ENCODE measurements at places on chromosomes 12 and 14. TPM values are rescaled to one million over a fixed set of nuclear protein-coding genes. Genes with fewer than 3 reads are reported as not detected.

Gene TAS2R46
- total RNA-seq: 0.42 TPM

Gene PRB2
- not detected for total RNA-seq

Gene TAS2R14
- 1.9 TPM for total RNA-seq

Gene AMDHD1
- 3.0 TPM for total RNA-seq

Gene RERG
- not detected for total RNA-seq

Gene PLEKHD1
- total RNA-seq: 1.2 TPM

GRCh38 chr12:76024942-76025600 is 6.5 kb downstream of the PHLDA1 start:
- no peaks in the 10 kb centered on the region for H3K27me3 ChIP-seq
- peaks cover 4% of the 10 kb centered on the region for H3K36me3 ChIP-seq
- DNase-seq: no peak
- peaks cover 31% of the 10 kb centered on the region for H3K4me1 ChIP-seq
- H3K4me3 ChIP-seq: no peak overlapping the region

- no peak for DNase-seq
- no peak overlapping the region for H3K27ac ChIP-seq
- H3K27me3 ChIP-seq: peaks cover 6% of the 10 kb centered on the region
- no peaks in the 10 kb centered on the region for H3K36me3 ChIP-seq
- no peaks in the 10 kb centered on the region for H3K4me1 ChIP-seq
- H3K4me3 ChIP-seq: no peak overlapping the region
Observed at GRCh38 chr14:75522983-75523318, 682 bp downstream of the BATF start.

DNA sequence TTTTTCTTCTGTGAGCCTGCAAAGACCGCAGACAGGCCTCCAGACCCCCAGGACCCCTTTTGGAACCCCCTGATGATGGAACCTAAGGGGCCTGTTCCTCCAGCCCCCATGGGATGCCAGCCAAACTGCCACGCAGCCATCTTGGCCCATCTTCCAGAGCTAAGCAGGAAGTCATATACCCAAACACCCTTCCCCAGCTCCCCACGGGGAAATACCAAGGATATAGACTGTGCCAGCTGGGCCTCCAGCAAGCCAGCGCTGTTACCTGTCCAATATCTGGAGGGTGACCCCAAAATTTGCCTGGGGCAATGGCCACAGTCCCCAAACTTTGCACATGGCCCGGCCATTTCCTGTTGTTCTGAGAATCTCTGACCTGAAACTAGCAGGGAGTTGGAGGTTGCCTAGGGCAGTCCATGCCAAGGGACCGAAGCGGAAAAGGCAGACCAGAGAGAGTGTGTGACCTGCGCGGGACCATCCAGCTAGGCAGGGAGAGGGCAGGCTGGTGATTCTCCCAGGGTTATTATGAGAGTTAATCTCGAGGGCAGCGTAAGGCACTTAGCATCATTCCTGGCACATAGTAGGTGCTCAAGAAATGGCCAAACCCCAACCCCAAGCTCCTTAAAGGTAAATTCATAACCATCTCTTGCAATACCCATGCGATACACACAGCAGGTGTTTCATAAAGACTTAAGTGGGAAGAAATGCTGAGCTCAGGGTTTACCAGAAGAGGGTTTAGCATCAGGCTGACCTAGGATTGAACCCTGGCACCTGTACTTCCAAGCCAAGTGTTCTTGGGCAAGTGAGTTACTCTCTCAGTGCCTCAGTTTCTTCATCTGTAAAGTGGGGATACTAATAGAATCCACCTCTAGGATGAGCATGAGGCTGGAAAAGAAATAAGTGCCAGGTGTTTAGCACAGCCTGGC is 2.6 kb upstream of the RASAL1 start:
- no peak for DNase-seq
- no peak overlapping the region for H3K27ac ChIP-seq
- H3K27me3 ChIP-seq: no peaks in the 10 kb centered on the region
- H3K36me3 ChIP-seq: no peaks in the 10 kb centered on the region

DNA sequence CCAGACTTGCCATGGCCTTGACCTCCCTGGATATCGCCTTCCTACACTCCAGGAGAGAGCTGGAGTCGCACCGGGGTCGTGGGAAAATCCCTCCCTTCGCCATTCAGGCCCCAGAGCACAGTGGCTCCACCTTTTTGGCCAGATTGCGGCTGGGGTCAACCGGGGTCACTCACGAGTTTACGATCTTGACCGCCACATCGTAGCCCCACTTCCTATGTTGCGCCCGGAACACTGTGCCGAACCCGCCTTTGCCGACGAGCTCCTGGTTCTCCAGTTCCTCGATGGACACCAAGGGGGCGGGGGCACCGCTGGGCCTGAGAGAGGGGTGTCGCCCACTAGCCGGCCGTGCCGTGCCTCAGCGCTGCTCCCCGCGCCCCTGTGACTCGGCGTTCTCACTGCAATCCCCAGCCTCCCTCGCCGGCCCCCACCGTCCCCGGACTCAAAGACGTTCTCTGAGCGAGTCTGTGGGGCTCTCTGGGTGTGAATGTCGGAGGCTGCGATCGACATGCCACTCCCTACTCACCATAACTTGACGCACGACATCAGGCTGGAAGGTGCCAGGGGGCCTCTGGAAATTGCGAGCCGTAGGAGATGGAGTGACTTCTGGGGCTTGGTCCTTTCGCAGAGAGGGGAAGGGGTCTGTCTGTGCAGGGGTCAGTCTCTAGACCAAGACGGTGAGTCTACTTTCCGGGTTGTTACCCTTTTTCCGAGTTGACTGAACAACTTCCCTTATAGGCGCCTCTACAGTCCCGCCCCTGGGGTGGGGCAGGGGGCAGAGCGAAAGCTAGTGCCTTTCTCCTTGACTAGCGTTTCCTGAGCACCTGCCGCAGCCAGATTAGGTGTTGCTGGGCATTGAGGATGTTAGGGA is at the start of gene RIPK3:
TSS of gene RIPK3 (minus strand) at position 708 of the 868 bp plus-strand sequence. CDS start at position 543, 165 bp downstream.
- no peak within 1 kb of the TSS for H3K27ac ChIP-seq
- H3K27me3 ChIP-seq: no peaks in the 10 kb centered on the region
- H3K4me3 ChIP-seq: no peak within 1 kb of the TSS
- no peak for DNase-seq

GRCh38 chr12:29960122-29960521 is 176.4 kb upstream of the TMTC1 start:
- H3K27ac ChIP-seq: no peak overlapping the region
- no peak for DNase-seq
- no peaks in the 10 kb centered on the region for H3K4me1 ChIP-seq
- no peaks in the 10 kb centered on the region for H3K27me3 ChIP-seq

DNA sequence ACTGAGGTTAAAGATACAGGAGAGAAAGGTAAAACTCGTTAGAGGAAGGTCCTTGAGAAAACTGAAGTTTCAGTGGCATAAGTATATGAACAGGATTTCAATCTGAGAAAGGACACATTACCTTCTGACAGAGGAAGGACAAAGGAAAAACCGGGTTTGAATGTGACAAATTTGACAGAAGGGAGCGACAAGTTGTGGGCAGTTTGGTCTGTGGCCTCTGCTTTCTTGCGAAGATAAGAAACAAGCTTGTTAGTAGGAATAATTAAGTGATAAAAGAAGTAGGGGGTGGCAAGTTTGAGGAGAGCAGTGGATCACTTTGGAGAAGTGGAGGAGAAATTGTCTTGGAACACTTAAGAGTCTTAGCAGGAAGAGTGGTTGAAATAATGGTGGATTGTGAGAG is 5.1 kb downstream of the MON2 start:
- no peaks in the 10 kb centered on the region for H3K4me1 ChIP-seq
- no peaks in the 10 kb centered on the region for H3K27me3 ChIP-seq
- H3K4me3 ChIP-seq: no peak overlapping the region
- no peak overlapping the region for H3K27ac ChIP-seq
- DNase-seq: no peak

DNA sequence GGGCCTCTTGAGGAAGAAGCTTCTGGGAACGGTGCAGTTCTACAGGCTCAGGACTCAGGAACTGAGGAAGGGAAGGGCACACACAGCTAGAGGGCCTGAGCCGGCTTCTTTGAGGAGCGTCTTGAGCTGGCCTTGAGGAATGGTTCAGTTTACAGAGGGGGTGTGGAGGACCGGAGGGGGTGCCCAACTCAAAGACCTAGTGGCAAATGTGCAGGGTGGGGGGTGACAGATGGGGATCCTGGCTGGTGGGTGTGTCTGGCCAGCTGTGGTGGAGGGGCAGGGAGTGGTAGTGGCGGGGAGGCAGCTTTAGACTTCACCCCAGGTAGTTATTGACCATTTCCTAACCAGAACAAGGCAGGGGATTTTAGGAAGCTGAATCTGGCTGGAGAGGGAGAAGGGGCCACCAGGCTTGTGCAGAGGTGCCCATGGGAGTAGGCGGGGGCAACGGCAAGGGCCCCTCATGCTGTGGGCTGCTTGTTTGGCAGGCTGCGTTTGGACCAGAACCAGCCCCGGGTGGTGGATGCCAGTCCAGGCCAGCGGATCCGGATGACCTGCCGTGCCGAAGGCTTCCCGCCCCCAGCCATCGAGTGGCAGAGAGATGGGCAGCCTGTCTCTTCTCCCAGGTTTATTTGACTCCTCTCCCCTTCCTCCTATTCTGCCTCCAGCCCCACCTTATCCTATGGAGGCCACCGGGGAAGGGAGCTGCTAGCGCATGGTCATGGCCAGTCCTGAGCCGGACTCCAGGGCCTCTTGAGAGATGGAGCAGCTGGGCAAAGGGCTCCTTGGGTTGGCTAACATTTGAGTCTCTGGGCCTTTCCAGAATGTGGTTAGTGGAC is 27.8 kb downstream of the PAPLN start:
- H3K27ac ChIP-seq: no peak overlapping the region
- DNase-seq: no peak
- H3K4me1 ChIP-seq: no peaks in the 10 kb centered on the region
- no peaks in the 10 kb centered on the region for H3K36me3 ChIP-seq
- no peak overlapping the region for H3K4me3 ChIP-seq
- no peaks in the 10 kb centered on the region for H3K27me3 ChIP-seq

- H3K4me1 ChIP-seq: no peaks in the 10 kb centered on the region
- no peak overlapping the region for H3K4me3 ChIP-seq
- no peak overlapping the region for H3K27ac ChIP-seq
Observed at GRCh38 chr12:131468206-131468605, 242.7 kb upstream of the SFSWAP start.

DNA sequence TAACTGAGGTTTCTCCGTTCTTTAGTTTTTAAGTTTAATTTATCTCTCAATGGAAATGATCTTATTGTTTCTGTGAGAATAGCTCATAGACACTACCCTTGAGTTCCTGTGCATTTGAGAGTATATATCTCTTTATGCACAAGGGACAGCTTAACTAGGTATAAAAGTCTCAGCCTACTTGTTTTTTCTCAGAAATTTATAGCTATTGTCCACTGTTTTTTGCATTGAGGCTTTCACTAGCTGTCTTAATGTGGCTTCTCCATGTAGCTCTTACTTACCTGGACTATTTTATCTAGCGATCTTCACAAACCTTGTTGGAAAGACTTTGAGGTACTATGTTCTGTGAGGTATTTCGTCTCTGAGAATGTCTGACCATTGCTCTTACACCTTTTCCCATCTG is 153.9 kb upstream of the RTL1 start:
- DNase-seq: no peak
- H3K4me1 ChIP-seq: 0 out of 2 replicates have a peak, but pooled peaks cover 3% of the 10 kb centered on the region
- H3K36me3 ChIP-seq: no peaks in the 10 kb centered on the region

DNA sequence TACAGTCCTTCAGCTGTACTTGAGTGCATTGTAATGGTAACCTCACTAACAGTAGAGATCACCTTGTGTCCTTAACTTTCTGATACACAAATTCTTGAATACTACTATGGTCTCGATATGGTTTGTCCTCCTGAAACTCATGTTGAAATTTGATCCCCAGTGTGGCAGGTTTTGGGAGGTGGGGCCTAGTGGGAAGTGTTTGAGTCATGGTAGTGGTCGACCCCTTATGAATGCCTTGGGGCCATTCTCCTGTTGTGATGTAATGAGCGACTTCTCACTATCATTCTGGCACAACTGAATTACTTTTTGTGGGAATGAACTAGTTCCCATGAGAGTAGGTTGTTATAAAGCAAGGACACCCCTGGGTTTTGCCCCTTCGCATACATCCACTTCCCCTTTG is 52.3 kb downstream of the IPO8 start:
- H3K4me3 ChIP-seq: no peak overlapping the region
- no peak for DNase-seq
- H3K4me1 ChIP-seq: no peaks in the 10 kb centered on the region
- H3K36me3 ChIP-seq: no peaks in the 10 kb centered on the region
- H3K27ac ChIP-seq: no peak overlapping the region

All from HCT116 (cell line).